ENCODE measurements at places on chromosomes 3 and 15.

DNA sequence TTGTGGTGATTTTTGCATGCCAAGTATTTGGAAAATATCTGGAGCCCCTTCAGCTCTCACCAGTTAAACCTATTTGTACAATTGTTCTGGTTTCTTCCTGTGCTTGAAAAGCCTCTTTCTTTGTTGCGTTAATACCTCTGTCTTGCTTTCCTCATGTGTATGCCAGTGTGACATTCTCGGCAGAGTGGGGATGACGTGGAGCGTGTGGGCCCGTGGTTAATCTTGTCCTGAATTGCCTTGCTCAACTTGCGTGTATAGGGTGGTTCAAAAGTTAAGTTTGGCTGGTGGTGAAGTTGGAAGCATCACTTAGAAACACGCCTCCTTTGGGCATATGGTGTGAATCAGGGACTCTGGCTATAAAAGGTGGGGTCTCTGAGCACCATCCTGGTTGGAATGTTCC is 67.1 kb downstream of the IGF1R start:
- DNase-seq: peak; percentile 19

DNA sequence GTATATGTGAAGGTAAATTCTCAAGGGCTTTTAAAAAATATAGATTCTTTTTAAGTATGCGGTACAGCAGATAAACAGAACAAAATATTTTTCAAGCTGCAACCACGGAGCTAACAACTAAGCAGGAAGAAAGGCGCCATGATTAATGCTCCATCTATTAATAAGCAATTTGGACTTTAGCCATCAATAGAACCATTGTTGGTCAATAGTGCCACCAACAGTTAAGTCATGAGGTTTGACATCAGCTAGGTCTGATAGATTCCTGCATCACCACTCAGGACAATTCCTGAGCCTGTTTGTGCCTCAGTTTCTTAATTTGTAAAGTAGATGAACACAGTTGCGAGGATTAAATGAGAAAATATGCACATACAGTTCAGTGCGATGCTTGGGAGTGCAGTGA is 65.1 kb upstream of the FAM3D start:
- no peak for DNase-seq

- no peak for DNase-seq
Observed at GRCh38 chr15:57821826-57822225, 115.3 kb downstream of the POLR2M start.

GRCh38 chr3:188832146-188832545 is 339.6 kb upstream of the TPRG1 start:
- DNase-seq: no peak

GRCh38 chr3:133987948-133988484 is 41.7 kb downstream of the SLCO2A1 start:
- DNase-seq: no peak

DNA sequence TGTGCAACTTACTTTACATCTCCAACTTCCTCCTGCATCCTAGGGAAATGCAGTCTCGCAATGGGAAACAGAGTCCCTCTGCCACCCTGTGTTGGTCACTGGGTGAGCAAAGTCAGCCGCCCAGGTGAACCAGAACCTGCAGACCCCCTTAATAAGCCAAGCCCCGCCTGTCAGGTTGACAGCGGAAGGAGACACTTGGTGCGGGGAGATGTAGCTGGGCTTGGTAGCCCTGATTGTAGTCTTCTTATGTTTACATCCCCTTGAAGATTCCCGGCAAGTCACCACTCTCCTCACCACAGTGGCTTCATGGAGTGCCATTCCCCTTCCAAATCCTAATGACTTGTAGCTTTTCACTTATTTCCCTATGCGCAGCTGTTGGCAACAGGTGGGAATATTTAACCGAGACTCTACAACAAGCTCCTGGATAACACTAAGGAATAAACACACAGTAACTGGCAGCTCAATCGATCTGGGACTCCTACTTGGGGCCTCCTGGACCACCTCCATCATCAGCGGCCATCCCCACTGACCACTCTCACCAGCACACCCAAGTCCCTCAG is 17.7 kb upstream of the CLSTN2 start:
- no peak for DNase-seq

DNA sequence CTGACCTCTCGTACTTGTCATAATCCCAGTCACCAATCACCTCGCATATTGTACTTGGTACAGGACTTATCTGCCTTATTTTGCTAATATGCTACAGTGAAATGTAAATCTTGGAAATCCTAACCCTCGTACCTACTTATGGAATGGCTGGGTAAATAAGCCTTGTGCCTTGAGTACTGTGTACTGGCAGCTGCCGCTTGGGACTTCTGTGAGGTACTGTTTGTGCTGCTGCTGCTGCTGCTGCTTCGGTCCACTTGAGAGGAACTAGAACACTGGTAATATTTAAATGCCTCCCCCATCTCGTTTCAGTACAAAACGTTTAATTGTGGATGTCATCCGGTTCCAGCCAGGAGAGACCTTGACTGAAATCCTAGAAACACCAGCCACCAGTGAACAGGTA is 42.5 kb upstream of the CRTC3 start:
- no peak for DNase-seq

- no peak for DNase-seq
Observed at GRCh38 chr3:135268941-135269532, 474.0 kb downstream of the EPHB1 start.

GRCh38 chr3:12707449-12707848 is 43.5 kb upstream of the RAF1 start:
- DNase-seq: no peak

- no peak for DNase-seq
Observed at GRCh38 chr15:59892985-59893384, 111.1 kb upstream of the FOXB1 start.

DNA sequence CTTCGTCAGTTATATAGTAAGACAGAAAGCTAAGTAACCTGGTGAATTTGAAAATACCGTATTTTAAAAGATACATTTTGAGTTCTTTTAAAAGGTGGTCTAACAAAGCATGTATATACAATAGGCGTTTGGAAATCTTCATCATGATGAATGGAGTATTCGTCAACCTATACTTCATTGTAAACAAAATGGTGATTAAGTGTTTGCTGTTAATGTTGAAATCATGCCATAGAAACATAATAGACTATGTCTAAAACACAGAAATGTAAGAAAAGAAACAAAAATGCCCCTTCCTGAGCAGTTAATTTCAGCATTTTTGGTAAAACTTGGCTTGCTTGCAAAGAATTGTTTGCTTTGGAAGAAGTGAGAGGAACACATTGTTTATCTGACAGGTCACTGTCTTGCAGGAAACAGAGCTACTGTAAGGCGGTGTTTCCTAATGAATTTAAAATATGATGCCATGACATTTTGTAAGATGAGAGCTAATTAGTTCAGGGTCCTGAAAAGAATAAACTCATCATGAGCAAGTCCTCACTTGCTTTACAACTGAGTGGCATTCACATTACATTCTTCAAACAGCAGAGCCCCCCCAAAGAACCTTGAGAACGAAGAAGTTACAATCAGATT is 126.7 kb downstream of the SERPINI1 start:
- peak; percentile 31 for DNase-seq

- DNase-seq: no peak
Observed at GRCh38 chr3:54337846-54338245, 215.5 kb downstream of the CACNA2D3 start.

DNA sequence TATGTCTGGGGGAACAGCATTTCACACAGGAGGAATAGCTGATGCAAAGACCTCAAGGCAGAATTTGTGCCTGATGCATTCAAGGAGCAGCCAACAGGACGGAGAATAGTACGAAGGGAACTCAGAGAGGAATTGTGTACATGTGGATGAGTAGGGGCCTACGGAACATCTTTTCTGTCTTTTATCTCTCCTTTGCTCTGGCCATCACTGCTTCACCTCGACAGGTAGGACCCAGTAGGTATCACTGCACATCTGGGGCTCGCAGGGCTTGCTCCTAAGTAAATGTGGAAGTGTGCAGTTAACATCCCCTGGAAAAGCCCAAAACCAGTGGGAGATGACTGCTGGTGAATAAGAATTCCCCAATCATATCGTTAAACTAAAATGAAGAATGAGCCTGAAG is 56.4 kb upstream of the POU1F1 start:
- no peak for DNase-seq

GRCh38 chr3:23834082-23834870 is 28.5 kb downstream of the UBE2E1 start:
- DNase-seq: no peak

GRCh38 chr15:84736375-84736774 is 12.0 kb upstream of the ZNF592 start:
- DNase-seq: no peak

- no peak for DNase-seq
Observed at GRCh38 chr3:22156868-22157267, 405.9 kb upstream of the ZNF385D start.

- no peak for DNase-seq
Observed at GRCh38 chr3:50486219-50486888, 17.1 kb downstream of the CACNA2D2 start.

- DNase-seq: peak; percentile 58
Observed at GRCh38 chr3:149377408-149378364, at the start of gene TM4SF1. TSS of gene TM4SF1 (minus strand) at chr3:149377649. CDS start at chr3:149377547, 102 bp downstream.

DNA sequence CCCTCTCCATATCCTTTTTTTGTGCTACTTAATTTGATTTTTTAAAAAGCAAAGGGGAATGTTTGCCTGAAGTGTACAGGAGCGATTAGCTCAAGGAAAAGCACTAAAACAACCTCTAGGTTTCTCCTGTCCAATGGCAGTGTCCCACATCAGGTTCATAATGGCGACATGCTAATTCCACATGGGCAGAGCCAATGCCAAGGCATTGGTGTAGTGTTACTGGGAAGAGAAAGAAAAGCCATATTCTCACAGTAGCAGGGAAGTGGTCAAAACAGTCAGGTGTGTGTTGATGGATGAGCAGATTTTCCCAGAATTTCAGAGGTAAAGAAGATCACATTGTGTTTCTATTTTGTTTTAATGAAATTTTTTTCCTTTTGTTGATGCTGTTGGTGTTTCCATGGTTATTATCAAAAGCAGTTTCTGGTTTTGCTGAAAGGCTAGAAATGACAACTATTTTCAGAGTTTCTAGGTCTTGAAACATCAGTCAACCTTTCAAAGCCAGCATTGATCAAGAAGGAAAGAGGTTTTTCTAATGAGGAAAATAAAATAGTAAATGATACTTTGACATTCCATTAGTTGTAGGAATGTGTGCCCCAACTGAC is 65.2 kb downstream of the FNDC3B start:
- DNase-seq: no peak

- no peak for DNase-seq
Observed at GRCh38 chr15:39131609-39132008, 449.3 kb upstream of the THBS1 start.

GRCh38 chr3:37523361-37523760 is 338.3 kb upstream of the CTDSPL start:
- no peak for DNase-seq

- DNase-seq: peak; percentile 90
Observed at GRCh38 chr15:88623061-88623460, 1.9 kb downstream of the AEN start.

DNA sequence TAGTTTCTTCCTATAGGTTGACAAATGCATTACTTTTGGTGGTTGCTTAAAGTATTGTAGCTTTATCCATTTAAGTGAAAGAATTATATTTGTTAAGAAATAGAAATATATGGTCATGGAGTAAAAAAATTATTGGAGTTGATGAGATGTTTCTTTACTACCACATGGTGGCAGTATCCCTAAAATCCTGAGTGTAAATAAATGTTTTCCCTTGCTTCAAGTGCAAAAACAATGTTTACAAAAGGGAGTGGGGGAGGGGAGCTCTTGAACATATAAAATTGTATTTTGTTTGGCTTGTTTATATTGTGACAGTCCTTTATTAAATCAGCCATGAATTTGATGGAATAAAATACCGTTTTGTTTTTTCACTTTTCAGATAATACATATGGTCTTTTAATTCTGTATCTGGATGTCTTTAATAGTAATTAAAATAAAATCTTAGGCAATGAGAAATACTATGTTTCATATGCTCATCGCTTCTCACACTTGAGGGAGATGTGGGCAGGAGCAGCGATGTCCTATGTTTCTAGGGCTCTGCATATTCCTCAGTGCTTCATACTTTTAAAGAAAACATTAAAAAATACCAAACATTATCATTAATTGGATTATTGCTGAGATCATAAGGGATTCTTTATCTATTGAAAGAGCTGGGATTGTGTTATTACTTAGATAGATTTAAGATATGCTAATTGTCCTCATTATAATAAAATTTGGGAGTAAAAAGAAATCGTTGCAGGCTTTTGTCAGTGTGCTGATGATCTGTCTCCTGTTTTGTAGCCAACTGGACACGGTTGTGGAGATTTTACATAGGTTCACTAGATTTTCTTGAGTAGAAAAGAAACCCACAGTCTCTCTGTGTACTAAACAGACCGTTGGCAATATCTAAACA is 349.7 kb downstream of the TUSC7 start:
- peak; percentile 52 for DNase-seq

DNA sequence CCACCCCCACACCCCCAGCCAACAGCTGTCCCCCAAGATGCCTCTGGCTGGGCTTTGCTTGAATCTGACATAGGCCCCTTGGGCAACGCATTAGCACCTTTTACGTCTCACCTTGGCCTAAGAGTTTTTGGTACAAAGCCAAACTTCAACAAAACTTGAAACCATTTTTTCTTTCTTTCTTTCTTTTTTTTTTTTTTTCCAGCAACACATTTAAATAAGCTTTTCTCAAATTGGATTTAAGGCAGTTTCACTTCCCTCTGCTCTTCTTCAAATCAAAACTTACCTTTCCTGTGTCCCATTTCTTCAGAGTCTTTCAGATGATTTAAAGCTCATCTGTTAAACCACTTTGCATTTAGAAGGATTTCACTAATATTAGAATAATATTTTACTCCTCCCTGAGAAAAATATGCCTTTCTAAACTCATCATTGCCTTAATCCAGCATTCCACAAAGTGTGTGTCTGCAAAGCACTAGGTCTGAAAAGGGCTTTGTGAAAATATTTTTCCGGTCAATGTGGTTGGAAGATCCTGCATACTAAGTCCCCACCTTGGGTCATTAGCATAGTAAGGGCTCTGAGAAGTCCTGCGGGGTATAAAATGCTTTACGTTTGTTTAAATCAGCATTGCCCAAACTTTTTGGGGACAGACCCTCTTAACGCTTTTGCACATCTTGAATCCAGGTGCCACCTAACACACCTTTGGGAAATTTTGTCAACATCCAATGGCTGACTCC is 217.0 kb downstream of the TLE3 start:
- no peak for DNase-seq

DNA sequence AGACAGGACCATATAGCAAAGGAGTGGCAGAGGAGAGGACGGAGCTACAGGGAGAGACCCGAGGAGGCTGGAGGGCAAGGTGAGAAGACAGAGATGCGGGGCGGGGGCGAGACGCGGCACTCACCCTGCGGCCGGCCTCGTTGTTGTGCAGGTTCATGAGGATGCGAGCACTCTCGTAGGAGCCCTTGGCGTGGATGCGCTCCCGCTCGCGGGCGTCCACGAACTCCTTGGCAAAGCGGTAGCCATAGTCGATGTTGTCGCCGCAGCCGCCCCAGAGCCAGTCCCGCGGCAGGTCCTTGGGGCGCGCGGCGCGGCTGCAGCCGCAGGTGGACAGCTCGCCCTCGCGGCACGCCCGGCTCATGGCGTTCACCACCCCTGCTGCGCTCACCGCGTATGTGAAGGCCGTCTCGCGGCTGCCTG is 12.9 kb downstream of the WNT5A start:
- DNase-seq: no peak

GRCh38 chr15:35736150-35736549 is 190.2 kb upstream of the DPH6 start:
- peak; percentile 1 for DNase-seq
